ENCODE measurements at places on chromosomes 7 and 10.

GRCh38 chr7:141568227-141568626 lies 17.0 kb downstream of the AGK start:
- no peak for DNase-seq

DNA sequence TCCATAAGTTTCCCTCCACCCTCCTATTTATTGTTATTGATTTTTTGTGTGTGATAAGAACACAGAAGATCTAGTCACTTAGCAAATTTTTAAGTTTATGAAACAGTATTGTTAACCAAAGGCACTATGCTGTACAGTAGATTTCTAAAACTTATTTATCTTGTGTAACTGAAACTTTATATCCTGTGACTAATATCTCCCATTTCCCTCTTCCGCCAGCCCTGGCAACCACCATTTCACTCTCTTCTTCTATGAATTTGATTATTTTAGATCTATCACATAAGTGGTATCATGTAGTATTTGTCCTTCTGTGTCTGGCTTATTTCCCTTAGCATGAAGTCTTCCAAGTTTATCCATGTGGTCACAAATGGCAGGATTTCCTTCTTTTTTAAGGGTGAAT lies 144.3 kb upstream of the INHBA start:
- DNase-seq, result no peak

DNA sequence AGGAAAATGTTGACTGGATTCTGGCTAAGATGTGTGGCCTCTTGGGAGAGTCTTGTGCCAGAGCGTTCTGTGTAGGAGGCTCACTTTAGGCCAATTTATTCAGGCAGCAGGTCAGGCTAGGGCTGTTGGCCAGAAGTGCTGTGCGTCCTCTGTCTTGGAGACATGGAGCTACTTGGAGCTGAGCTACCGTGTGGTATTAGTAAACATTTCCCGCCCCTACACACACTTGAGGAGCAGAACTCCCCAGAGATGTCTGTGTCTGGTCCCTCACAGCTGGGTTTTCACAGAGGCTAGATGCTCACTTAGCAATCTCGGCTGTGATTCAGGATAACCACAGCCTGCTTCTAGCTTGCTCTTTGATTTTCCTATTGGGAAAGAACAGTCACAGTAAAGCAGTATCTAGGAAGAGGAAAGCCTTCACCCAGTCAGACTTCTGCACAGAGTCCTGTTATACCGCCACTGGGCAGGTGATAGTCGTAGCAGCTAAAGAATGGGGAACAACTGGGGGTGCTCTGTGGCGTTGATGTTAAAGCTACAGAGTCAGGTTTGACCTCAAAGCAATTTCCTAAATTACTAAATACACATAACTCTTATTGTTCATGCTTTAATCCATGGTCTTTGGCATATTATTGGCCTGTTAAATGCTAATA lies 86.7 kb downstream of the MDFIC start:
- DNase-seq, result no peak

DNA sequence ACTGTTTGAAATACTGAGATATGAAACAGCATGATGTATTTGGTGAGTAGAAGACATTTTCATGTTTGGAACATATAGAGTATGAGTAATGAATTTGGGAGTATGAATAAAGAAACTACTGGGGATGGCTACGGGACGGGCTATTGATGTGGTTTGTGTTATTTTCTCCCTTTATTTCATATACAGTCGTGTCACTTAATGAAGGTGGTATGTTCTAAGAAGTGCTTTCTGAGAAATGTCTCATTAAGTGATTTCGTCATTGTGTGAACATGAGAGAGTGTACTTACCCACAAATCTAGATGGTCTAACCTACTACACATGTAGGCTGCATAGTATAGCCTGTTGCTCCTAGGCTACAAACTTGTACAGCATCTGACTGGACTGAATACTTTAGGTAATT lies 106.3 kb downstream of the CCNY start:
- no peak for DNase-seq

DNA sequence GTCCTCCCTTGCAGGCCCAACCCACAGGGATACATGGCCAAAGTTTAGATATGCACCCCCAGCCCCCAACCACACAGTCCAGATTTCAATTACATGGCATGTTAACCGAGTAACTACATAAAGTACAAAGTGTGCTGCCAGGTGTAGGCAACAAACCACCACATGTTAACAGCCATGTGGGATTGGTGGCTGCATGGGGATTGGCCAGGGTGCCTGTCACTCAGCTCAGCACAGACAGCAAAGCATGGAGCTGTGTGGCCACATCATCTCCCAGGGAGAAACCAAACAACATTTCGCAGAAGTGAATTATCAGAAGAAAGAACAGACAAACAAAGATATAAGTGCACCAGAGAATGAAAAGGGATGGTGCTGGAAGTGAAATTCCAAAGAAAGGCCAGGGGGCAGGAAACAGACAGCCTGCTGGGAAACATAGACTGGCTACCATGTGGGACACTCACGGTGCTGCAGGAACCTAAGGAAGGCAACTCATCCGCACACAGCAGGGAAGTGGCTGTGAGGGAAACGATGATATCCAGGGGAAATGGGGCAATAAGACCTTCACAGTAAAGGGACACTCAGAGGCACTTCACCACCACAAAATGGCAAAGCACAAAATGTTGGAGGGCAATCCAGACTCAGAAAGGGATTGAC lies 171.2 kb downstream of the PTPRN2 start:
- DNase-seq, result no peak

DNA sequence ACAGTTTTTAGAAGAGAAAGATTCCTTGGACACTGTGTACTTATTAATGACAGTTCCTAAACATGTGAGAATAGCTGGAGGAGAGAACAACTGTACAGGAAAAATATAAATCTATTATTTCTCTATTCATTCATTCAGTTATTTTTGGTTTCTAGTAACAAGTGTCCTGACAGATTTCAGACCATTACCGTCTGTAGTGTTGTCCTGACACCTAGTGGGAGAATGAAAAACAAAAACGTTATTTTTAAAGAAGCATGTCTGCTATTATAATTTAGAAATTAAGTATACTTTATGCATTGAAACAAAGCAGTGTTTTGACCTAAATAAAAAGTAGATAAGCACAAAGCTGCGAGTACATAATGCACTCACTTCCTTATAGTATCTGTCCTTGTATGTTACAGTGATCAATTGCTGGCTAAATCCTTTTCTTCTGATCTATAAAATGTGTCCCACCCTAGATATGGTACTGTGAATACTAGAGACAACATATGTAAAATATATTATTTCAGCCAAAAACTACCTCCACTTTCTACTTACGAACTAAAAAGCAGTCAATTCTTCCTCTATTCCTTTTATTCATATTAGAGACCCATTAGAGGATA lies 575.6 kb downstream of the ARL4A start:
- DNase-seq, result peak; percentile 38

DNA sequence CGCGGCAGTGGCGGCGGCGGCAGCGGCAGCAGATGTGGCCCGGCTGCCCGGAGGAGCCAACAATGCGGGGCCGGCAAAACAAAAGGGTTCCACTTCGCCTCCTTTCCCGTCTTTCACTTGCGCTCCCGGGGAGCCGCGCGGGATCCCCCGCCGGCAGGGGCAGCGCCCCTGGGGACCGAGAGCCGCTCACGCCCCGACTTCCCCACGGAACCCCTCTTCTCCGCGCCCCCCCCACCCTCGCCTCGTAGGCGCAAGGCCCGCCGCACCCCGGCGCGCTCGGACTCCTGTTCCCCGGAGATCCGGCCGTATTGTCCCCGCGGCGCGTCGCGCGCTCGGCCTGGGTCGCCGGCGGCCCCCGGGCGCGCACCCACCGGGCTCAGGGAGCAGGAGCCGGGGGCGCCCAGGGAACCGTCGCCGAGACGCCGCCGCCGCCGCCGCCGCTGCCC lies 854 bp downstream of the CTBP2 start:
- no peak for DNase-seq

- peak; percentile 80 for DNase-seq
Measured at GRCh38 chr10:93106631-93107072, 33.0 kb downstream of the CYP26A1 start.

DNA sequence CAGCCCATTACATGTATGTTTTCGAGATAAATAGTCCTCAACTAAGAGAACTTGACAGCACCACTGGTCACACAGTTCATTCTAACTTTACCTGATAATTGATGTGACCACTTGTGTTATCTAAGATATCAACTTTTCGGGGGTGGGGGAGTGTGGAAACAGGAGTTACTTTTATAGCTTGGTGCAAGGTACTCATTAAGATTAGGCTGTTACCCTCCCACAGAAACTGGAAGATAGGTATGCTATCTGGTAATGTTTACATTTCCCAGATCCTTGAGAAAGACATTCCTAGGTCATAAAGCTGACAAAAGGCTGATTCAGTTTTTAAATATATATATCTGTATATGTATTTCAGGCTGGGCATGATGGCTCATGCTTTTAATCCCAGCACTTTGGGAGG lies 11.1 kb downstream of the ERVW-1 start:
- no peak for DNase-seq

DNA sequence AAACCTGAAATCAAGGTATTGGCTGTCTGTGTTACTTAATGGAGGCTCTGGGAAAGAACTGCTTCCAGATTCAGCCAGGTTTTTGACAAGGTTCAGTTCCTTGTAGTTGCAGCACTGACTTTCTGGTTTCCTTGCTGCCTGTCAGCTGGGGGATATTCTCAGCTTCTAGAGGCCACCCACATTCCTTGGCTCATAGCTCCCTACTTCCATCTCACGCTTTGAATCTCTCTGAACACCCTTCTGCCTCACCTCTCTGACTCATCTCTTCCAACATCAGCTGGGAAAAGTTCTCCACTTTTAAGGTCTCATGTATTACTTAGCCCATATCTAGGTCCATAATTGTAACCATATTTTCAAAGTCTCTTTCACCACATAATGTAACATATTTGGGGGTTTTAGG lies 22.9 kb upstream of the GPR22 start:
- DNase-seq, result peak; percentile 28

DNA sequence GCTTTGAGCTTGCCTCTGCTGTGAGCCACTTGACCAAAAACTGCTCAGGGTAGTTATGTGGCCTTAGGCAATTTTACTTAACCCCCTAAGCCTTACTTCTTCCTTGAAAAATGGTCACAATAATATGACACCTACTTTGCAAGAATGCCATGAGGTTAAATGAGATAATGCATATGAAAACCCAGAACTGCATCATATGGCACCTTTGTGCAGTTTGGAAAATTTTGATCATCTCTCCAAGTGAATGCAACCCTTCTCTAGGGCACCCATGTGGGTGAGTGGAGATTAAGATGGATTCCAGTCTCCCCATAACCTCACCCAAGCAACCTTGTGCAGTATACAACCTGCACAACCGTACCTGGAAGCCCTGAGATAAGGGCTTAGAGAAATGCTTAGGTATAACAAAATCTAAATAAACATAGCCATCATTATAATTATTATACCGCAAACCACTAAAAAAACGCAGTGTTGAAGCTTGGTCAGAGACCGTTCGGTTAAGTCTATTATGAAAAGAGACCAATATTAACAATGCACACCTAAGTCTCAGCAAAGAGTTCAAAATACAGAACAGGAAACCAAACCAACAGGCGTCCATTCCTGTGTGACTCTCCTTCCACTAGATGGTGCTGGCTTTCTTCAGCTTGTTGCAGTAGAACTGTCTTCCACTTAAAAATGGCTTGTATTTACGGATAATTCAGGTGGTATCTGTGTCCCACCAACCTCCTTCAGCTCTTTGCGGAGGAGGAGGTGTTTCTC lies 21.0 kb upstream of the ASB15 start:
- peak; percentile 44 for DNase-seq

DNA sequence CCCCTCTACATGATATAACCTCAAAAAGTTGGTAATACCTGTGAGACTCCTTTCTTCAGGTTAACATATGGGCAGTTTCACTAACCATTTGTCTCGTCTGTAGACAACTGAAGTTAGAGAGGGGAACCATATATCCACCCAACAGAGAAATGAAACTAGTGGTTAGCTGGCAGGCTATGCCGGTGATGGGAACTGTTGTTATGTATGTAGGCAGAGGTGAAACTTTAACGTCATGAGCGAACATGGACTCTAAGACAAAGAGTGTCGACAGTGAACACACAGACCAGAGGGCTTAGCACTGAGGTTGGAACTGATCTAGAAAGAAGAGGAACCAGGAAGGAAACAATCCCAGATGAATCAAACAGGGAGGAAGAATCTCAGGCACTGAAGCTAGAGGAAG lies 112.4 kb downstream of the ELMO1 start:
- DNase-seq, result no peak

DNA sequence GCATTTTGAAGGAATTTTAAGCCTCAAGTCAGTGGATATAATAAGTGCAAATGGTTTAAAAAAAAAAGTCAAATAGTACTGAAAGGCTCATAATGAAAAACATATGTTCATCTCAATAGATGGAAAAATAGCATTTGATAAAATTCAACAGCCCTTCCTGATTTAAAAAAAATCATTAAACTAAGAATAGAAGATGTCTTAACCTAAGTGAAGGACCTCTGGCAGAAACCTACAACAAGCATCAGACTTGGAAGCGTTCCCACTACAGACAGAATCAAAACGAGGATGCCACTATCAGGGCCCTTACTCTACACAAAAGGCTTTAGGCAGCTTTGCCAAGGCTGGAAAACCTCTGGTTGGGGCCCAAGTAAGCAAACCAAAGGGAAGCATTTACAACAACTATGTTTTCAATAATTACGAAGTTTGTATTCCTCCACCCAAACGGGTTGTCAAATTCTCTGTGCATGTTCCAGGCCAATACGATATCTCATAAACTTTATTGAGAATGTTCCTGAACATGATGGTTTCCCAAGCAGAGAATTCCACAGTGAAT lies 45.1 kb downstream of the CYTH3 start:
- peak; percentile 82 for DNase-seq

- DNase-seq, result no peak
Measured at GRCh38 chr7:68087401-68087800, 1090.8 kb downstream of the TYW1 start.

DNA sequence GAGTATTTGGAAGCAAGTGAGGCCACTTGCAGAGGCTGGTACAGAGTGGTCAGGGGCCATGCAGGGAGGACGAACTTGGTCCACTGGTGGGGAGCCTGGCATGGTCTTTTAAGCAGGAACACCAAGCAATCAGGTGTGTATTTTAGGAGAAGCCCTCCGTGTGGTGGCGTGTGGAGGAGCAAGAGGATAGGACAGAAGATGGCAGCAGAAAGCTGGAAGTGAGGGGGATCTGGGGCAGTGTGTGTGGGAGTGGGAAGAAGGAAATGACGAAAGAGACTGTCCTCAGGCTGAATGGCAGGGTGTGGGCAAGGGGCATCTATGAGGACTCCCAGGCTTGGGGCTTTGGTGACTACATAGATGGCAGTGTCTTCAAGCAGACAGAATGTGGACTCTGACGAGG lies 51.2 kb downstream of the TEX36 start:
- DNase-seq, result no peak

DNA sequence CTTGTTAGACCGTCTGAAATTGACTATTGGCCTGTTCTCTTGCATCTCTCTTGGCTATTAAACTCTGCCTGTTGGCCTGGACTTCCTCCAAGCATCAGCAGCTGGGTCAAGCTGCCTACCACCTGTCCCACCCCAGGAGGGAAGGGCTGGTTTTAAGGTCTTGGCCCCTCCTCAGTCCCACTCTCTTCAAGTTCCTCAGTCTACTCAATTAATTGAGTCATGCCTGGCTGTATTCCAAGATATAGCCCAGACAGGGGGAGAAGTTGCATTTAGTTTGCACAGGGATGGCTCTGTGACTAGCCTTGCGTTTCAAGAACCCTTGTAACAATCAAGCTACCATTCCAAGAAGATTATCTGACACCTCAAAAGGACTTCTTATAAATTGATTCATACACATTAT lies 113.8 kb upstream of the GLI3 start:
- peak; percentile 82 for DNase-seq

All from EH (cell line).